Frontal cortex (tissue), 4 donors: ENCODE measurements at places on chromosomes 3 and 15. TPM values are rescaled to one million over a fixed set of nuclear protein-coding genes. Genes with fewer than 3 reads are reported as not detected.
A peak's percentile ranks its signal among the peaks of the same experiment; 100 is the strongest.

GRCh38 chr3:49702672-49703071 lies 13.3 kb downstream of the RNF123 start:
- DNase-seq = no peak

- DNase-seq = peak; percentile 65
These were observed 1.3 kb downstream of the CACNA1D start for GRCh38 chr3:53495520-53496391.

GRCh38 chr15:66178531-66178910 lies 75.0 kb downstream of the MEGF11 start:
- no peak for DNase-seq

- DNase-seq = no peak
These were observed 155.5 kb upstream of the TNIK start for GRCh38 chr3:171615686-171616085.

DNA sequence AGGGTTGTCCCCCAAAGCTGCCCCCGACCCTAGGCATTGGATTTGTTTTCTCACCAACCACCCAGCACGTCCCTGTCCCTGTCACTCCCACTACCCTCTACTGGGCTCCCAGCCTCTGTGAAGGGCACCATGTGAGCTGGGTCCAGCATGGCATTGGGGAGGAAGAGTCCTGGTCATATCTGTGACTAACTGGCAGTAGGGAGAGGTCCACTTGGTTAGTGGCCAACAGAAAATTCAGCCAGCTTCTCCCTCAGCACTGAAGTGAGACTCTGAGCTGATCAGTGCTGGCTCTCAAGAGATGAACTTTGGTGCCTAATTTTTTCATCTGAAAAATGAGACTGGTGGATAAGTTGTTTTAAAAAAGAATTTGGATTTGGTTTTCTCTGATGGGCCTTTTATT lies 11.3 kb upstream of the KIF23 start:
- no peak for DNase-seq

DNA sequence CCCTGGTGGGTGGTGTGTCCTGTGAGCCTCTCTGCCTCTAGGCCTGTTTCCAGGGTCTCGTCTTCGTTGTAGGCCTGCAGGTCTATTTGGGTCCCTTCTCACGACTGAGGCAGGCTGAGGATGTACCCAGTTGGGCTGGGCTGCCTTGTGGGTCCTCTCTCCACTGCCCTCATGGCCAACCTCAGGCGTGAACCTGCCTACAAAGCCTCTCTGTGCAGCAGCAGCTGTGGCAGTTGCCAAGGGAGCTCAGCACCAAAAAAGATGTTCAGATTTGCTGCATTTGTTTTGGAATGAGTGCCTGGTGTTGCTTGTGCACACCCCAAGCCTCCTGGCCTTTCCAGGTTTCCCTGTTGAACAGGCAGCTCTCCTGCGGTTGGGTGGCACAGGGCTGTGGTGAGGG lies 13.4 kb downstream of the KLF13 start:
- DNase-seq = no peak

- no peak for DNase-seq
These were observed 11.2 kb downstream of the UBL7 start for GRCh38 chr15:74449643-74450205.

The TRAT1 gene
- total RNA-seq = not detected

The PLD1 gene
- total RNA-seq = 4.1 TPM

The TMEM266 gene
- total RNA-seq = 4.5 TPM

The MRAS gene
- total RNA-seq = 66.0 TPM

The MCF2L2 gene
- 42.0 TPM for total RNA-seq
